A375 (cell line): ENCODE measurements at places on chromosomes 7 and 10. TPM values are rescaled to one million over a fixed set of nuclear protein-coding genes. Genes with fewer than 3 reads are reported as not detected.

Gene NPY4R2
- 0.29 TPM in 1 of 2 replicates, not detected in the other for total RNA-seq

Gene MYOZ1
- total RNA-seq: 0.41 TPM in 1 of 2 replicates, not detected in the other

Gene GIMAP5
- total RNA-seq: not detected in 2 replicates

Gene SFXN3
- total RNA-seq: 76.5 and 95.2 TPM in 2 replicates

Gene GNG11
- 13.0 and 23.2 TPM in 2 replicates for total RNA-seq

Gene DIP2C
- 4.4 and 4.6 TPM in 2 replicates for total RNA-seq

Gene SLC13A1
- not detected in 2 replicates for total RNA-seq

Gene BLNK
- total RNA-seq: not detected in 2 replicates

Gene MMP21
- 0.19 TPM in 1 of 2 replicates, not detected in the other for total RNA-seq

Gene TMEM196
- total RNA-seq: not detected in 2 replicates

Gene IL2RA
- not detected in 2 replicates for total RNA-seq

Gene SORCS1
- 6.6 and 9.8 TPM in 2 replicates for total RNA-seq

Gene FBXO24
- total RNA-seq: 0.69 and 3.8 TPM in 2 replicates

Gene GRM3
- total RNA-seq: 0.11 TPM in 1 of 2 replicates, not detected in the other

Gene FOXI2
- not detected in 2 replicates for total RNA-seq

Gene FAM237B
- not detected in 2 replicates for total RNA-seq

Gene CFAP70
- total RNA-seq: 0.11 and 0.15 TPM in 2 replicates

Gene CPVL
- 12.3 and 13.3 TPM in 2 replicates for total RNA-seq

Gene ADGRA1
- not detected in 2 replicates for total RNA-seq

Gene TEX36
- total RNA-seq: 0.27 and 0.30 TPM in 2 replicates

Gene GFRA1
- 0.34 and 0.58 TPM in 2 replicates for total RNA-seq

Gene PRLHR
- total RNA-seq: not detected in 2 replicates

Gene ALDH18A1
- 81.7 and 83.9 TPM in 2 replicates for total RNA-seq

Gene ANKRD1
- total RNA-seq: 34.6 and 35.3 TPM in 2 replicates

Gene SPDYE2
- total RNA-seq: not detected in 2 replicates

Gene STK31
- 0.23 and 0.29 TPM in 2 replicates for total RNA-seq

Gene UPK3BL1
- 14.8 and 16.4 TPM in 2 replicates for total RNA-seq

Gene KCNH2
- not detected in 2 replicates for total RNA-seq

Gene FGFR2
- 0.53 and 0.64 TPM in 2 replicates for total RNA-seq

Gene TFEC
- 0.34 and 0.40 TPM in 2 replicates for total RNA-seq

Gene PLEKHS1
- total RNA-seq: 0.04 and 0.42 TPM in 2 replicates

Gene MUC12
- total RNA-seq: not detected in 2 replicates

Gene FAM25A
- total RNA-seq: not detected in 2 replicates

Gene WDFY4
- total RNA-seq: 0.26 TPM in 1 of 2 replicates, not detected in the other

Gene COPS6
- 98.4 and 100 TPM in 2 replicates for total RNA-seq

Gene PODXL
- total RNA-seq: 12.0 and 12.7 TPM in 2 replicates

Gene PRRT4
- 0.05 TPM in 1 of 2 replicates, not detected in the other for total RNA-seq

Gene LOXL4
- 393 and 394 TPM in 2 replicates for total RNA-seq

Gene CLDN15
- total RNA-seq: 6.2 and 8.5 TPM in 2 replicates

Gene ADRB1
- total RNA-seq: 0.32 and 1.1 TPM in 2 replicates

Gene SSMEM1
- not detected in 2 replicates for total RNA-seq

Gene SPDYE11
- total RNA-seq: not detected in 2 replicates

Gene LLCFC1
- not detected in 2 replicates for total RNA-seq

Gene GPR37
- 2.7 and 3.3 TPM in 2 replicates for total RNA-seq

Gene SPDYE8
- total RNA-seq: not detected in 2 replicates

Gene TYW1B
- 5.8 and 6.1 TPM in 2 replicates for total RNA-seq

Gene ADIRF
- 0.56 and 0.64 TPM in 2 replicates for total RNA-seq

Gene LIPN
- total RNA-seq: not detected in 2 replicates

Gene CALML5
- total RNA-seq: not detected in 2 replicates

Gene FKBP14
- total RNA-seq: 7.5 and 8.5 TPM in 2 replicates

Gene IL6
- 4.3 and 4.7 TPM in 2 replicates for total RNA-seq

Gene UNCX
- total RNA-seq: not detected in 2 replicates

Gene SGMS1
- total RNA-seq: 22.2 and 25.2 TPM in 2 replicates

Gene TRAPPC14
- total RNA-seq: 17.1 and 26.5 TPM in 2 replicates

Gene ACBD7
- total RNA-seq: 4.9 and 5.7 TPM in 2 replicates
